B cell (primary cell): ENCODE measurements at places on chromosomes 3 and 15. TPM values are rescaled to one million over a fixed set of nuclear protein-coding genes. Genes with fewer than 3 reads are reported as not detected.

Gene IL5RA
- 0.43 and 2.6 TPM in 2 replicates for polyA plus RNA-seq

GRCh38 chr3:128554465-128555097 is 61.6 kb upstream of the GATA2 start:
- H3K27me3 ChIP-seq = peaks cover 35% of the 10 kb centered on the region
- H3K4me1 ChIP-seq = peaks cover 2% of the 10 kb centered on the region
- no peaks in the 10 kb centered on the region for H3K36me3 ChIP-seq
- DNase-seq = no peak

GRCh38 chr3:192831111-192831644 is 86.5 kb downstream of the MB21D2 start:
- H3K4me1 ChIP-seq = no peaks in the 10 kb centered on the region
- no peaks in the 10 kb centered on the region for H3K36me3 ChIP-seq
- no peak for DNase-seq
- no peak overlapping the region for H3K4me3 ChIP-seq

DNA sequence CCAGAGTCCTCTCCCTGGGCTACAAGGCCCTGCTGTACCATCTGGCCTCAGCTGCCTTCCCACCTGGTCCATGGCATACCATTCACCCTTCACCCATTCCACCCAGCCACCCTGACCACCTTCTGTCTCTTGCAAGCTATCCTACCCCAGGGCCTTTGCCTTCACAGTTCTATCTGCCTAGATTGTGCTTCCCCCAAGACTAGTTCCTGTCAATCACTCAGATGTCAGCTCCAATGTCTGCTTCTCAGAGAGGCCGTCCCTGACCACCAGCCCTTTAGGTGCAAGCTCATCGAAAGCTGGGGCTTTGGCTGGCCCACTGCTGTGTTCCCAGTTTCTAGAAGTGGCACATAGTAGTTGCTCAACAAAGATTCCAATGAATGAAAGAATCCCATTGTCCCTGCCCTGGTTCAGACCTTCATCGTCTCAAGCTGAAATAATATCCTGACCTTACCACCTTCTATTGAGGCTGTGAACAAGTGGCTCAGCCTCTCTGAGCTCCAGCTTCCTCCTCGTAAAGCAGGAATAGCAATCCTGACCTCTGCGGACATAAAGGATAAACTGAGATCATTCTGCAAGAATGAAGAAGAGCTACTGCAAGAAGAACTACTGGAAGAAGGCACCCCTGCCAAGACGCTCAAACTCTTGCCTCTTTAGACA is 15.8 kb downstream of the EFCAB12 start:
- no peak for DNase-seq
- H3K4me3 ChIP-seq = no peak overlapping the region
- no peaks in the 10 kb centered on the region for H3K27me3 ChIP-seq
- no peak overlapping the region for H3K27ac ChIP-seq
- H3K4me1 ChIP-seq = peaks cover 9% of the 10 kb centered on the region
- H3K36me3 ChIP-seq = no peaks in the 10 kb centered on the region

DNA sequence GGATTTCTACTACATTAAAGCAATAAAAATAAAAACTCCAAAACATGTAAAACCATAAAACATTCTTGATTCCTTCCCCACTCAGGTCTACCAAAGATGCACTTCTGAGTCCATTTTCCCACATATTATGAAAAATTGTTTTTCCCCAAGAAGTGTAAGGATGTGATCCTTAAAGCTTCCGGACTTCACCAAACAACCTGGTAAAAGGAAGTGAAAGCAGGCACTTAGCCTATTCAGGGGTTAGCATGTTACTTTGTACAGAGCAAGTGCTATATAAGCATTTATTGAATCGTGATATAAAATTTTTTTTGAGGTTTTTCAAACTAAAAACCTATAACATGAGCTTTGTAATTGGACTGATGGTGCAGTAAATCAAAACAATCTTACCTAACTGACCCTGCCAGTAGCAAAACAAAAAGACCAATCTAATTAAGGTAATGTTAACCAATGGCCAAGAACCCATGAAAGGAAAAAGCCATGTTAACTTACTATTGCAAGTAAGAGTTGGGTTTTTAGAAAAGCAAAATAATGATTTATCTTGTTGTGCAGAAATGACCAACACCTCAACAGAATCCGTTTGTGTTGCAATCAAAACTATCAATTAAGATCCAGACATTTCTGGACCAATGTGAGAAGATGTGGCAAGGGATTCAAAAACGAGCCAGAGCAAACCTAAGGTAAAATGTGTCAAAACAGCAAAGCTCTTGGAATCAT is 1.8 kb downstream of the SETD2 start:
- peak; percentile 56 for DNase-seq
- H3K4me3 ChIP-seq = peak overlapping the region; percentile 94
- no peaks in the 10 kb centered on the region for H3K36me3 ChIP-seq

- H3K4me3 ChIP-seq = no peak overlapping the region
- H3K4me1 ChIP-seq = peaks cover 72% of the 10 kb centered on the region
- no peaks in the 10 kb centered on the region for H3K36me3 ChIP-seq
- DNase-seq = peak; percentile 57
Observed at GRCh38 chr15:65824031-65824743, 32.1 kb upstream of the DENND4A start.
